ENCODE measurements at places on chromosomes 12 and 14.

- peak overlapping the region; percentile 64 for H3K27ac ChIP-seq
- H3K36me3 ChIP-seq, result no peaks in the 10 kb centered on the region
- H3K27me3 ChIP-seq, result peaks cover 1% of the 10 kb centered on the region
- peaks cover 25% of the 10 kb centered on the region for H3K4me1 ChIP-seq
- no peak overlapping the region for H3K4me3 ChIP-seq
These were observed 59.0 kb downstream of the CLMN start for GRCh38 chr14:95260537-95261361.

- H3K27ac ChIP-seq, result no peak overlapping the region
- H3K27me3 ChIP-seq, result no peaks in the 10 kb centered on the region
- no peaks in the 10 kb centered on the region for H3K4me1 ChIP-seq
- H3K4me3 ChIP-seq, result no peak overlapping the region
- no peak for DNase-seq
These were observed 786.8 kb downstream of the TMTC2 start for GRCh38 chr12:83473408-83474095.

- H3K27me3 ChIP-seq, result no peaks in the 10 kb centered on the region
- H3K4me1 ChIP-seq, result peaks cover 45% of the 10 kb centered on the region
- no peak for DNase-seq
- peak overlapping the region; percentile 30 for H3K27ac ChIP-seq
- no peak overlapping the region for H3K4me3 ChIP-seq
- H3K36me3 ChIP-seq, result peaks cover 14% of the 10 kb centered on the region
These were observed 11.4 kb downstream of the GNG2 start for GRCh38 chr14:51871846-51872245.

DNA sequence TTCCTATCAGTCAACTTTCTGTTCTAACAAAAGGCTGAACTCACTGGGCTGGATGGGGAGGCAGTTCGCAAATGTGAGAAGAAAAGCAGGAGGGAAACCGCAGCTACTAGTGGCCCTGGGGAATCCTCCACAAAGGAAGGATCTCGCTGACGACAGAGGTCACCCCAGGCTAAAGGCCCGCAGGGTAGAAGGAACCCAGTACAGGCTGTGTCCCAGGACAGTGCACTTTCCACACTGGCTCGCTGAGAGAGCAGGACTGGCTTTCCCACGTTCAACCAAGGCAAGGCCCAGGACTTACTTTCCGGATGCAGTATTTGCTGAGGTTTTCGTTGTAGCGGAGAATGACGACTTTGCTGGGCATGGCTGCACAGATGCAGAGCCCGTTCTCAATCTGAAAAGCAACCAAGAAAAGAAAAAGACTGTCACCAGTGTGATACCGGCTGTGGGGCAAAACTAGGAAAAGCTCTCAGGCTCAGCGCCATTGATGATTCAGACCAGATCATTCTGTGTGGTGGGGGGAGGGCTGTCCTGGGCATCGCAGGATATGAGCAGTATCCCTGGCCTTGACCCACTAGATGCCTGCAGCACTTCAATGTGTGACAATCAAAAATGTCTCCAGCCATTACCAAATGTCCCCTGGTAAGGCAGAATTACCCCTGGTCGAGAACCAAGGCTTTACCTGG lies 36.3 kb downstream of the PRKAB1 start:
- H3K27ac ChIP-seq, result no peak overlapping the region
- peaks cover 14% of the 10 kb centered on the region for H3K36me3 ChIP-seq
- DNase-seq, result no peak

GRCh38 chr12:59041241-59042121 lies 121.2 kb upstream of the LRIG3 start:
- no peak overlapping the region for H3K27ac ChIP-seq
- H3K4me3 ChIP-seq, result no peak overlapping the region
- DNase-seq, result no peak
- no peaks in the 10 kb centered on the region for H3K27me3 ChIP-seq

GRCh38 chr14:94907626-94908261 lies 137.8 kb upstream of the GSC start:
- no peaks in the 10 kb centered on the region for H3K4me1 ChIP-seq
- no peak overlapping the region for H3K27ac ChIP-seq
- DNase-seq, result no peak
- no peaks in the 10 kb centered on the region for H3K36me3 ChIP-seq
- no peak overlapping the region for H3K4me3 ChIP-seq

- no peak overlapping the region for H3K4me3 ChIP-seq
- H3K36me3 ChIP-seq, result peaks cover 40% of the 10 kb centered on the region
- DNase-seq, result no peak
- H3K27me3 ChIP-seq, result no peaks in the 10 kb centered on the region
- H3K4me1 ChIP-seq, result peaks cover 3% of the 10 kb centered on the region
These were observed 36.1 kb downstream of the SNX6 start for GRCh38 chr14:34593740-34594375.

DNA sequence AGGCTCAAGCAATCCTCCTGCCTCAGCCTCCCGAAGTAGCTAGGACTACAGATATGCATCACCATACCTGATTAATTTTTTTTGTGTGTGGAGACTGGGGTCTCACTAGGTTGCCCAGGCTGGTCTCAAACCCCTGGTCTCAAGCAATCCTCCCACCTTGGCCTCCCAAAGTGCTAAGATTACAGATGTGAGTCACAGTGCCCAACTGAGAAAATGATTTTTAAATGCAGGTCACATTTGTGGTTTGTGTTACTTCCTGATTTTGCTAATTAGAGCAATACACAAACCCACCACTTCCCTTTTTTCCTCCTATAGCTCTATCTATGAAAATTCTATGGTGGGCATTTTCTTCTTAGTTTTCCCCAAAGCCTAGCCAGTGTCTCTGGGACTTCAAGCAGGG lies 45.5 kb upstream of the TMEM263 start:
- peaks cover 4% of the 10 kb centered on the region for H3K27me3 ChIP-seq
- DNase-seq, result no peak
- peaks cover 18% of the 10 kb centered on the region for H3K4me1 ChIP-seq
- H3K4me3 ChIP-seq, result no peak overlapping the region
- H3K27ac ChIP-seq, result no peak overlapping the region
- H3K36me3 ChIP-seq, result no peaks in the 10 kb centered on the region

DNA sequence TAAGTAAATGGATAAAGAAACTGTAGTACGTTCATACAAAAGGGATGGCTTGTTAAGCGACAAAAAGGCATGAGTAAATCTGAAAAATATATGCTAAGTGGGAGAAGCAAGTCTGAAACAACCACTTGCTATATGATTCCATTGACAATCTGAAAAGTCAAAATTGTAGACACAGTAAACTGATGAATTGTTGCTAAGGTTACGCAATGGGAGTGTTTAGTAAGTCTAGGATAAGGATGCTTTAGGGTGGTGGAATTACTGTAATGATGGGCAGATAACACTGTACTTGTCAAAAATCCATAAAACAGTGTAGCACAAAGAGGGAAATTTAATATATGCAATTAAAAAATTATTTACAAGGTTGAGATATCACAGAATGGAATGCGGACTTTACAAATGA lies 984.9 kb downstream of the FSCB start:
- H3K27ac ChIP-seq, result no peak overlapping the region
- no peaks in the 10 kb centered on the region for H3K27me3 ChIP-seq
- no peaks in the 10 kb centered on the region for H3K36me3 ChIP-seq
- no peaks in the 10 kb centered on the region for H3K4me1 ChIP-seq
- no peak overlapping the region for H3K4me3 ChIP-seq
- no peak for DNase-seq

- H3K4me3 ChIP-seq, result no peak overlapping the region
- peaks cover 7% of the 10 kb centered on the region for H3K36me3 ChIP-seq
- DNase-seq, result no peak
- H3K4me1 ChIP-seq, result peaks cover 60% of the 10 kb centered on the region
These were observed 5.2 kb upstream of the GNG2 start for GRCh38 chr14:51855234-51855633.

DNA sequence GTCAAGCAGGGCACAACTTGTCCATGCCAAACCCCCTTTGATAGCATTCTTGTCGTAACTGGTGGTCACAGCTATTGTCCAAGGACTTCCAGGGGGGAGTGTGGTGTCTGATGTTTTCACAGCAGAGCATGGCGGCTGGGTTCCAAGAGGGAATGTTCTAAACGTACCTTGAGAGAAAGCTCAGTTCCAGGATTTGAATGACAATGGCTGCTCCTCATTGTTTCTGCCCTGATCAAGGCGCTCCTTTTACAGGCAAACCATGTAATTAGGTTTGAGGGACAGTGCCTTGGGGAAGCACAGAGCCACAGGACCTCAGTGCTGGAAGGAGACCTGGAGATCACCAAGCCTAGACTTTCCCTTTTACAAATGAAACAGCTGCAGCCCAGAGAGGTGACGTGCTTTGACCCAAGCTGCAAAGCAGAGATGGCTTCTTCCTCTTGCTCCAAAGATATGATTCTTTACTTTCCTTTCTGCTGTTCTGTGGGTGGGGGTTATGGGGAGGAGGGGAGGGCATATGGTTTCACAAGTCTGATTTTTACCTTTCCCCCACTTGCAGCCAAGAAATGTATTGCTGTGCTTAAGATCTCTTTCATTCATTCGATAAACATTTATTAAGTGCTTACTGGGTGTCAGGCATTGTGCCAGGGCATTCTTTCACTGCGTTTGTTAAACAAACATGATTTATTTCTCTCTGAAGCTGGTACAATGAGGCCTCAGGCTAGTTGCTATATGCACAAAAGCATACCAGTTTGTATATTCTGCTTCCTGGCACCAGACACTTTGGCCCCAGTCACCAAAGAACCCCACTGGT lies 172.8 kb downstream of the KTN1 start:
- no peak overlapping the region for H3K27ac ChIP-seq
- H3K4me1 ChIP-seq, result no peaks in the 10 kb centered on the region
- H3K4me3 ChIP-seq, result no peak overlapping the region
- no peaks in the 10 kb centered on the region for H3K36me3 ChIP-seq
- H3K27me3 ChIP-seq, result no peaks in the 10 kb centered on the region
- no peak for DNase-seq

DNA sequence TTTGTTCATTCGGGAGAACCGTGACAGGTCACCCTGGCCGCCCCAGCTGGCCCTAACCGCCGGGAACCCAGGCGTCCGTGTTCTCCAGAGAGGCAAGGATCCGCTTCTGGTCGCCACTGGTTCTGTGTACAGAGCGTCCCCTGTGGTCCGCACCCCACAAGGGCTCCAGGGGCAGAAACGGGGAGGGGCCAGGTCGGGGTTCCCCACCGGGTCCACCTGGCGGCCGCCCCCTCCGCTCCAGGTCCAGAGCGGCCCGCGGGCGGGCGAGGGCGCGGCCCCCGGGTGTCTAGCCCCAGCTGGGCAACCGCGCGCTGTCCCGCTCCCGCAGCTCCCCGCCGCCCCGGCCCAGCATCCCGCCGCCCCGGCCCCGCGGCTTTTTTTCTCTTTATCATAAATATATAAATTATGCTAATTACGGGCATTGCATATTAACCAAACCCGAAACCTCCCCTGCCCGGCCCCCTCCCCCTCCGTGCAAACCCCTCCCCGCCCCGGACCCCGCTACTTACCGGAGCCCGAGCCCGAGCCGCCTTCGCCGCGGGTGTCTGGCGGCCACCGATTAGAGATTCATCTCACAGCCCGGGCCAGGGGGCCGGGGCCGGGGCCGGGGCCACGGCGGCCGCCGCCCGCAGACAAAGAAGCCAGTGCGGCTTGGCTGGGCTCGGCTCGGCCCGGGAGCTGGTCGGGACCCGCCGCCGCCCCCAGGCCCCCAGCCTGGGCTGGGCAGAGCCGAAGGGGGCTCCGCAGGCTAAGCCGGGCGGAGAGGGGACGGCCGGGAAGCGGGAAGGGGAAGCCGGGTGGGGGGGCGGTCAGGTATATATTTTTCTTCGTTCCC lies 512 bp downstream of the POU6F1 start:
- H3K4me1 ChIP-seq, result peaks cover 18% of the 10 kb centered on the region
- H3K27ac ChIP-seq, result peak overlapping the region; percentile 88
- peak; percentile 64 for DNase-seq
- H3K36me3 ChIP-seq, result no peaks in the 10 kb centered on the region
- peak overlapping the region; percentile 79 for H3K4me3 ChIP-seq

GRCh38 chr12:58803908-58804307 lies 116.4 kb downstream of the LRIG3 start:
- H3K4me1 ChIP-seq, result no peaks in the 10 kb centered on the region
- H3K27me3 ChIP-seq, result no peaks in the 10 kb centered on the region
- no peak for DNase-seq
- no peak overlapping the region for H3K4me3 ChIP-seq
- no peak overlapping the region for H3K27ac ChIP-seq
- no peaks in the 10 kb centered on the region for H3K36me3 ChIP-seq

GRCh38 chr12:116338064-116338846 lies 60.8 kb upstream of the MED13L start:
- H3K27ac ChIP-seq, result no peak overlapping the region
- peaks cover 6% of the 10 kb centered on the region for H3K4me1 ChIP-seq
- H3K27me3 ChIP-seq, result no peaks in the 10 kb centered on the region
- H3K36me3 ChIP-seq, result no peaks in the 10 kb centered on the region
- no peak for DNase-seq

GRCh38 chr14:105358140-105358846 lies 40.0 kb upstream of the TEX22 start:
- H3K36me3 ChIP-seq, result no peaks in the 10 kb centered on the region
- no peak overlapping the region for H3K4me3 ChIP-seq
- H3K4me1 ChIP-seq, result peaks cover 3% of the 10 kb centered on the region
- no peaks in the 10 kb centered on the region for H3K27me3 ChIP-seq
- no peak overlapping the region for H3K27ac ChIP-seq

DNA sequence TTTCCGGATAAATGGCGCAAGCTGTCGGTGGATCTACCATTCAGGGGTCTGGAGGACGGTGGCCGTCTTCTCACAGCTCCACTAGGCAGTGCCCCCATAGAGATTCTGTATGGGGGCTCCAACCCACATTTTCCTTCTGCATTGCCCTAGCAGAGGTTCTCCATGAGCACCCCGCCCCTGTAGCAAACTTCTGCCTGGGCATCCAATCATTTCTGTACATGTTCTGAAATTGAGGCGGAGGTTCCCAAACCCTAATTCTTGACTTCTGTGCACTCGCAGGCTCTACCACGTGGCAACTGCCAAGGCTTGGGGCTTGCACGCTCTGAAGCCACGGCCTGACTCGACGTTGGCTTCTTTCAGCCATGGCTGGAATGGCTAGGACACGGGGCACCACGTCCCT lies 5.1 kb upstream of the SERPINA10 start:
- no peak for DNase-seq
- no peak overlapping the region for H3K4me3 ChIP-seq
- H3K27me3 ChIP-seq, result peaks cover 6% of the 10 kb centered on the region
- H3K36me3 ChIP-seq, result no peaks in the 10 kb centered on the region
- H3K27ac ChIP-seq, result no peak overlapping the region

DNA sequence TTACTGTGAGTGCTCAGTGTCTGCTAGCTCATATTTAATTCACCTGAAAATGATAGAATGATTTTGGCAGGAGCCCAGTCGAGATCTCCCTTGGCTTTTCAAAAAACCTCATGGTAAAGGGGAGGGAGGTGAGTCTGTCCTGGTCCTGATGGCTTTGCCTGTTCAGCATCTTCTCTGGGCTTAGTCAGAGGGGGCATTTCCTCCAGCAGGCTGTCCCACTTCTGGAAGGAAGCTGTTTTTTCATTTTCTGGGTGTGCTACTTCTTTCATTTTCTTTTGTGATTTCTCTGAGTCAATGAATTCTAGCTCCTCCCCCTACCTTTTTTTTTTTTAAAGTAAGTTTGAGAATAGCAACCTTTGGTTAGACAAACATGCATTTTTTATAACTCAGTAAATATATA lies 58.8 kb downstream of the TMX1 start:
- peaks cover 2% of the 10 kb centered on the region for H3K27me3 ChIP-seq
- peaks cover 12% of the 10 kb centered on the region for H3K4me1 ChIP-seq
- H3K27ac ChIP-seq, result peak overlapping the region; percentile 49
- no peak overlapping the region for H3K4me3 ChIP-seq

- H3K27ac ChIP-seq, result no peak overlapping the region
- peaks cover 6% of the 10 kb centered on the region for H3K4me1 ChIP-seq
- H3K36me3 ChIP-seq, result no peaks in the 10 kb centered on the region
- H3K4me3 ChIP-seq, result no peak overlapping the region
- no peak for DNase-seq
These were observed 477.1 kb upstream of the CCDC196 start for GRCh38 chr14:66009089-66009488.

- peak; percentile 72 for DNase-seq
- H3K36me3 ChIP-seq, result no peaks in the 10 kb centered on the region
These were observed 4.6 kb downstream of the CCDC197 start for GRCh38 chr14:94001501-94002396.

Data from activated CD4-positive, alpha-beta memory T cell treated with anti-CD3 and anti-CD28 coated beads for 36 hours (primary cell).